H9 (cell line): ENCODE measurements at places on chromosomes 1 and 21. TPM values are rescaled to one million over a fixed set of nuclear protein-coding genes. Genes with fewer than 3 reads are reported as not detected.

GRCh38 chr21:36692835-36693488 is 6.0 kb upstream of the SIM2 start:
- peaks cover 88% of the 10 kb centered on the region for H3K27me3 ChIP-seq
- no peak overlapping the region; the same call in 1 of the 2 replicates for H3K4me3 ChIP-seq
- DNase-seq = peak; percentile 68
- no peak overlapping the region for H3K27ac ChIP-seq

- no peaks in the 10 kb centered on the region; the same call in 1 of the 2 replicates for H3K4me1 ChIP-seq
- H3K27ac ChIP-seq = no peak overlapping the region
- H3K4me3 ChIP-seq = no peak overlapping the region; the same call in 2 of the 3 replicates
- no peak for DNase-seq
Observed at GRCh38 chr1:16046842-16047241, 3.3 kb downstream of the CLCNKB start.

- peak overlapping the region; percentile 13; the same call in 1 of the 3 replicates for H3K4me3 ChIP-seq
- DNase-seq = peak; percentile 74
- H3K27ac ChIP-seq = peak overlapping the region; percentile 70
- H3K4me1 ChIP-seq = peaks cover 6% of the 10 kb centered on the region; the same call in 1 of the 2 replicates
- no peaks in the 10 kb centered on the region for H3K36me3 ChIP-seq
Observed at GRCh38 chr1:169529068-169529642, 43.4 kb upstream of the SLC19A2 start.

Gene GSTM1
- 19.5 and 20.7 TPM in 2 replicates for total RNA-seq

DNA sequence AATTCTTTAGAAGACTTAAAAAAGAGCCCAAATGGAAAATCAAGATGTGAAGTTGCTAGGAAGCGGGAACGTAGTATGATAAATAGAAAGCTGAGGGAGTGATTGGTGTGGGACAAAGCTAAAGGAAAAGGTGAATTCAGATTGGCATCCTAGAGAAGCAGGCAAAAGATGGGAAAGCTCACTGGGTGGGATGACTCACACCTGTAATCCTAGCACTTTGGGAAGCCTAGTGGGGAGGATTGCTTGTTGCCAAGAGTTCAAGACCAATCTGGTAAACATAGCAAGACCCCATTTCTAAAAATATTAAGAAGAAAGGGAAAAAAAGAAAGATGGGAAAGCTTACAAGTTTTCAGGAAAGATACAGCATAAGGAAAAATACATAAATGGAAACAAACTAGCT is 1.8 kb downstream of the MRPS21 start:
- peak overlapping the region; percentile 53 for H3K4me3 ChIP-seq
- no peak for DNase-seq
- peaks cover 57% of the 10 kb centered on the region for H3K36me3 ChIP-seq
- H3K27me3 ChIP-seq = no peaks in the 10 kb centered on the region
- no peak overlapping the region for H3K27ac ChIP-seq

Gene S100A2
- total RNA-seq = 0.57 and 0.92 TPM in 2 replicates

- no peaks in the 10 kb centered on the region for H3K27me3 ChIP-seq
- H3K4me3 ChIP-seq = no peak overlapping the region
- H3K36me3 ChIP-seq = peaks cover 2% of the 10 kb centered on the region; the same call in 2 of the 3 replicates
- no peak for DNase-seq
Observed at GRCh38 chr21:40923407-40923806, 76.4 kb upstream of the DSCAM start.
